ENCODE measurements at places on chromosomes 13 and 19.

GRCh38 chr13:40682449-40683240 is 16.2 kb upstream of the FOXO1 start:
- DNase-seq: no peak

DNA sequence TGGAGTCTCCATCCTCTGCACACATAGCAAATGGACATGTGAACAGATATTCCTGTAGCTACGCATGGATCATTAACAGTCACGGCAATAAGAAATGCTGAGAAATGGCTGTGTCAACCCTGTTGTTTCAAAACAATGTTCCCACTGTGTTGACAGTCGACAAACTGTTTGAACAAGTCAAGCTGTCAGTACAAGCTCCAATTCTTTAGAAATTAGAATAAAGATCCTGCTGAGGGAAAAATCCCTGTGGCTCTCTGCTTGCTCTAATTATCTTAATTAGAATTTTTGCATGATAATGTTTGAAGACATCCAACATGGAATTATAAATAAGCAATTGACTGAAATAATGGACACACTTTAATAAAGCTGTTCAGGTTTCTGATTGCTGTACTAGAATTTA is 37.9 kb upstream of the CPB2 start:
- no peak for DNase-seq

DNA sequence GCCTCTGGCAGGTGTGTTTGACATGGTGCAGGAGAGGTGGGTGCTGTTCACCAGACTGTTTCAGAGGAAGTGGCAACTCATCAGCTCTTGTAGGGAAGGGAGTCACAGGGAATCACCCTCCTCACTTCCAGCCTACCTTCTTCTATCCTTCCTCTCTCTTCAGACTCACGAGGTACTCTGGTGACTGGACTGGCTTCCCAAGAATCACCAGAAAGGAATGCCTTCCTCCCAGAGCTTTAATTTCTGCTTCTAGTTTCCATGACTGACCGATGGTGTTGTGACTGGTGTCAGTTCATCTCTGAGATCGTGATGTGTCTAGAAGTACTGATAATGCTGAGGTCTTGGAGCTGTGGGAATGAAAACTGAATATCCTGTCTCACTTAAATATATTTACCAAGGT is 247.3 kb downstream of the KCTD12 start:
- DNase-seq: no peak

GRCh38 chr13:111911754-111912452 is 155.0 kb upstream of the SOX1 start:
- DNase-seq: no peak

DNA sequence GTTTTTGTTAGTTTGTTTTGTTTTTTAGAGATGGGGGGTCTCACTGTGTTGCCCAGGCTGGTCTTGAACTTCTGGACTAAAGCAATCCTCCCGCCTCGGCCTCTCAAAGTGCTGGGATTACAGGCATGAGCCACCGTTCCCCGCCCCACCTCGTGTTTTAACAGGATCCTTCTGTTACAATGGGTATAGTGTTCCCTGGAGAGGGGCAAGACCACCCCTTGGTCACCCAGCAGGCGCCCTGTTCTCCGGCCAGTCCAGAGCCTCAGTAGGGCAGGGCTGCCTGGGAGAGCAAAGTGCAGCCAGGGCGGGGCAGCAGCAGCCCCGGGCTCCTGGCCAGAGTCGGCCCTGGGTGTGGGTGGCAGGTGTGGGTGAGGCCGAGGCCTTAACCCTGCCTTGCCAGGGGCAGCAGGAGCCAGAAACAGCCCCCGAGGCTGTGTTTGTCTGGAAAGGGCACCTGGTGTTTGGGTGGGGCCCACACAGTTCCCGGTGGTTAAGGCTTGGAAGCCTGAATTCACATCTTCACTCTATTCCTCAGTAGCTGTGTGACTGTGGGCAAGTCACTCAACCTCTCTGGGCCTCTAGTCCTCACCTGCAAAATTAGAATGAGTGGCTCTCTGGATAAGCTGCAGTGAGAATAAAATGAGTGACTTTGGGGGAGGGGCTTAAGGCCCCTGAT is 7.2 kb downstream of the VASP start:
- DNase-seq: no peak

GRCh38 chr13:98606296-98606695 is 29.4 kb upstream of the STK24 start:
- no peak for DNase-seq

- no peak for DNase-seq
These were observed 15.7 kb downstream of the FEM1A start for GRCh38 chr19:4807188-4807587.

DNA sequence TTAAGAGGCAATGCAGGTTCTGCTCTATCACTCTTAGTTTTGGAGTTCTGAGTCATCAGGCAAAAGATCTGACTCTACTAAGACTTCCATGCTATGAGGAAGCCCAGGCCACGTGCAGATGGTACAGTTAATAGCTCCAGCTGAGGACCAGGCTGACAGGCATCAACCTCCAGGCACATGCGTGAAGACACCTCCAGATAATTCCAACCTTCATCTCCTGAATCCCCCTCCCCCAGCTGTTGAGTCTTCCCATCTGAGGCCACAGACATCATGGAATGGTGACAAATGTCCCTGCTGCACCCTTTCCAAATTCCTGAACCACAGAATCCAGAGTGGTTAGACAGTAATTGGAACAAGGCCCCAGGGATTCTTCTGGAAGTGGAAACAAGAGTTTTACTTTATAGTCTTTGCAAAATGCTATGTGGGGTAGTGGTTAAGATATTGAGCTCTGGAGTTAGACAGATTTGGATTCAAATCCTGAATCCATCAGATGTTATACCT is 183.8 kb downstream of the KLF5 start:
- DNase-seq: no peak

GRCh38 chr19:38247734-38248268 is 8.4 kb downstream of the PPP1R14A start:
- DNase-seq: no peak

DNA sequence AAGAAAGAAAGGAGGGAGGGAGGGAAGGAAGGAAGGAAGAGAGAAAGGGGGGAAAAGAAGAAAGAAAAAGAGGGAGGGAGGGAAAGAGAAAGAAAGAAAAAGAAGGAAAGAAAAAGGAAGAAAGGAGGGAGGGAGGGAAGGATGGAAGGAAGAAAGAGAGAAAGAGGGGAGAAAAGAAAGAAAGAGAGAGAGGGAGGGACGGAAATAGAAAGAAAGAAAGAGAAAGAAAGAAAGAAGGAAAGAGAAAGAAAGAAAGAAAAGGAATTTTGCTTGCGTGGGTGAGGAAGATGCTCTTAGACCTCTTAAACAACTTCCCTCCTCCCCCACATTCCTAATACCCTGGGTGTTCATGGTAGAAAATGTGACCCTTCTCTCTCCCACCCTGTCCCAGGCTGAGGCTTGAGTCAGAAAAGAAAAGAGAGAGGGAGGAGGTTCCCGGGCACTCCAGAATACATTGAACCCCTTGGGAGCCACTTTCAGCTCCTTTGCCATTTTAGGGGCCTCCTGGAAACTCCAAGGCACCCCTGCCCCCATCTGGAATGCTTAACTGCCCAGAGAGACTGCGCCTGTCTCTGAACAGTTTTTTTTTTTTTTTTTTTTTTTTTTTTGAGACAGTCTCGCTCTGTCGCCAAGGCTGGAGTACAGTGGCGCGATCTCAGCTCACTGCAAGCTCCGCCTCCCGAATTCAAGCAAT is 9.2 kb upstream of the KANK3 start:
- no peak for DNase-seq

DNA sequence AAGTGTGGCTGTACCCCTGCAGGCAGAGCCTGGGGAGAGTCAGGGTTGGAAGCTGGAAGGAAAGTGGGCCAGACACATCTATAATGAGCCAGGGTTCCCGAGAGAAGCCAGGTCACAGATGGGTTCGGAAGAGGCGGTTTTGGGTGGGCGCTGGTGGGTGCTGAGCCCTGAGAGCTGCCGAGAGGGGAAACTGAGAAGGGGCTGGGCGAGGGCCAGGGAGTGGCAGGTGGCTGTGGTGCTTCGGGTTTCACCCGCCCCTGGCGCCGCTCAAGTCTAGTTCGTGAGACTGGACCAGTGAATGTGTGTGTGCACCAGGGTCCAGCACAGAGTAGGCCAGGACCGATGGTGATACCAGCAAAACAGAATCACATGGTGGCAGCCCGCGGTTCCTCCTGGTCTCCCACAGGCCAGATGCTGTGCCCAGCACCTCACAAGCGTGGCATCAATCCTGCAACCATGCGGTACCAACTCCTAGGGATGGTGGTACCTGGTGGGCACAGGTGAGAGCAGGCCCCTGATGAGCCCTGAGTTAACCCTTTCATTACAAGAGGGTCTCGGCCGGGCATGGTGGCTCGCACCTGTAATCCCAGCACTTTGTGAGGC is 1.8 kb upstream of the LRRC4B start:
- DNase-seq: no peak

DNA sequence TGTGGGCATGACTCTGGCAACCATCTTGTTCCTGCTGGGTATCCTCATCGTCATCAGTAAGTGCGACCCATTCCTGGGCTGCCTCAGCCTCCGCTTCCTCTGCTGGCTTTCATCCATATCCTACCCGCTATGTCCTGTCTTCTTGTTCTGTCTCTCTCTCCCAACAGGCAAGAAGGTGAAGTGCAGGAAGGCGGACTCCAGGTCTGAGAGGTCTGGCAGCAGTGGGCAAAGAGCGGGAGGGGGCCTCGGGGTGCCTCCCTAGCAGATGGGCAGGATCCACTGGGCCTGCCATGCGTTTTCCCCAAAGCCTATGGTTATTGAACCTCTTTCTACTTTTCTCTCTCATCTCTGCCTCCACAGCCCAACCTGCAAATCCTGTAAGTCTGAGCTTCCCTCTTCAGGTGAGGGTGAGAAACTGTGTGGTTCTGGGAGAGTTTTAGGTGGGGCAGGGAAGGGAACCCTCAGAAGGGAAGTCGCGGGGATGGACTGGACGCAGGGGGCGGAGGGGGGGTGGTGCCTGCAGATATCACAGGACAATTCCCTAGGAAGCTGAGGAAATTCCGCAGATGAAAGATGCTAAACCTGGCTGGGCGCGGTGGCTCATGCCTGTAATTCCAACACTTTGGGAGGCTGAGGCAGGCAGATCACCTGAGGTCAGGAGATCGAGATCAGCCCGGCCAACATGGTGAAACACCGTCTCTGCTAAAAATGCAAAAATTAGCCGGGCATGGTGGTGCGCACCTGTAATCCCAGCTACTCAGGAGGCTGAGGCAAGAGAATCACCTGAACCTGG is 3.1 kb upstream of the FXYD5 start:
- DNase-seq: no peak

GRCh38 chr13:73616861-73617260 is 517.3 kb downstream of the KLF12 start:
- no peak for DNase-seq

DNA sequence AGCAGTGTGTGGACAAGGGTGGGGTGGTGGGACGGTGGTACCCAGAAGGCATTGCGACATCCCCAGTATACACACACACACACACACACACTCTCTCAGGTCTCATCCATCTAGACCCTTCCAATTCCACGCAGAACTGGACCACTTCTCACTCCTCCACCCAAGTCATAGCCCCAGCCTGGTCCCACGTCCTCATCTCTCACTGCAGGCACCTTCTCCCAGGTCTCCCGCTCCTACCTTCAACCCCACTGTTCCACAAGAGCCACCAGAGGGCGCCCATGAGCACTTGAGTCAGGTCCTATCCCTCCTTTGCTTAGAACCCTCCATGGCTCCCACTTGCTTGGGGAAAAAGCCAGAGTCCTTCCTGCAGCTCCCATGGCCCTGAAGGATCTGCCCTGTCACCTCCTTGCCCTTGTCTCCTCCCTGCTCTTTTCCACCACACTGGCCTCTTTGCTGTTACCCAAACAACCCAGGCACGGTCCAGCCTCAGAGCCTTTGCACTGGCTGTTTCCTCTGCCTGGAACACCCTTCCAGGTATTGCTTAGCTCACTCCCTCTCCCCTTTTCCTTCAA is 62.6 kb downstream of the IER2 start:
- DNase-seq: peak; percentile 57

- no peak for DNase-seq
These were observed 220.9 kb downstream of the FOXO1 start for GRCh38 chr13:40445557-40445990.

DNA sequence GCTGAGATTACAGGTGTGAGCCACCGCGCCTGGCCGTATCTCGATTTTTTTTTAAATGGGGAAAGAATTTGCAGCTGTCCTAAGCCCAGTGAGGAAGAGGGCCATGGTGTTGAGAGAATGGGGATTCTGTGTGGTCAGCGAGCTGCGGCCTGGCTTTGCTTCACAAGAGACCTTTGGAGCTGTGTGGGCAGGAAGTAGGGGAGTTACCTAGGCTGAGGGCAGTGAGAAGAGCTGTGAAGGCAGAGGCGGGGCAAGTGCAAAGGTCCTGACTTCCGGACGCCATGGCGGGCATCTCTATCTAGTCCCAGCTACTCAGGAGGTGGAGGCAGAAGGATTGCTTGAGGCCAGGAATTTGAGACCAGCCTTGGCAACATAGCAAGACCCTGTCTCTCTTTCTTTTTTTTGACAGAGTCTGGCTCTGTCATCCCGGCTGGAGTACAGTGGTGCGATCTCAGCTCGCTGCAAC is 4.9 kb downstream of the AP2A1 start:
- DNase-seq: no peak

GRCh38 chr13:62663767-62664166 is 1248.1 kb upstream of the PCDH20 start:
- no peak for DNase-seq

DNA sequence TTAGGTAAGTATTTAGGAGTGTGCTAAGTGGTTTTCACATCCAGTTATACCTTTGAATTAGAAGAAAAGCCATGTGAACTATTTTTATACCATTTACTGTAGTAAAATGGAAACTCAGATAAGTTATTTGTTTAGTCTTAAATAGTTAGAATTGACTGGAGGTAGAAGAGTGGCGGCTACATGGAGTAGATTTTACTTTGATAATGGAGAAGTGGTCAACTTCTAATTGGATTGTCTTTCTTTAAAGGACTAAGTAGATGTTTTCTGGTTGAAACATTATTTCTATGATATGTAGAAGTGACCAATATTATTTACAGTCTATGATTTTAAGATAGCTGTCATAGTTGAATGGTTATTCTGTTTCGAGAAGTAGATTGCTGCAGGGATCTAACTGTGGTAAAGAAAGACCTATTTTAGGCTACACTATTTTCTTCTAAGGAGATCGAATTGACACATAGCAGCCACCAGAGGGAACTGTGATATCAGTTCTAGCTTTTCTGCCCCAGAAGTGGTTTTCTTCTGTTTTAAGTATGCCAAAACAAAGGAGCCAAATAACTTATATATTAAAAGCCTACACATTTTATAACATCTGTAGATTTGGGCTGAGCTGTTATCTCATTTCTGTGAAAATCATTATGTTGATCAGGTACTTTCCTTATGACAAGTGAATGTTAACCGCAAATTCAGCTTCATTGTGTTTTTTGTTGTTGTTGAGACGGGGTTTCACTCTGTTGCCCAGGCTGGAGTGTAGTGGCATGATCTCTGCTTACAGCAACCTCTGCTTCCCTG is 26.1 kb downstream of the ZMYM2 start:
- no peak for DNase-seq

- no peak for DNase-seq
These were observed 289.8 kb upstream of the SPRY2 start for GRCh38 chr13:80630685-80631121.

DNA sequence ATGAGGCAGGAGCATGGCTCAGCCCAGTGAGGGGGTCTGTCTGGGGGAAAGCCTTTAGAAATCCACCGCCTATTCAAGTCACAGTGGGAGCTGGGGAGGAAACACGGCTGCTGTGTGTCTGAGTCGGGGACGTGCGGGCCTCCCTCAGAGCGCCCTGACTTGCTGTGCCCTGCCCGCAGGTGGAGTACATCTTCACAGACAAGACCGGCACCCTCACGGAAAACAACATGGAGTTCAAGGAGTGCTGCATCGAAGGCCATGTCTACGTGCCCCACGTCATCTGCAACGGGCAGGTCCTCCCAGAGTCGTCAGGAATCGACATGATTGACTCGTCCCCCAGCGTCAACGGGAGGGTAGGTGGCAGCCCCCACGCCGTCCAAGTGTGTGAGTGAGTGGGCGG is 137.8 kb upstream of the MCF2L start:
- DNase-seq: no peak

Data from stimulated activated CD4-positive, alpha-beta T cell treated with anti-CD3 and anti-CD28 coated beads, TNF-alpha, amount 100 ng/mL, for 4 hours (primary cell).